Anterior cingulate cortex (tissue), 58 donors: ENCODE measurements at places on chromosomes 13 and 19.

- no peak for DNase-seq
Measured at GRCh38 chr13:113638173-113638746, 19.7 kb downstream of the ATP4B start.

DNA sequence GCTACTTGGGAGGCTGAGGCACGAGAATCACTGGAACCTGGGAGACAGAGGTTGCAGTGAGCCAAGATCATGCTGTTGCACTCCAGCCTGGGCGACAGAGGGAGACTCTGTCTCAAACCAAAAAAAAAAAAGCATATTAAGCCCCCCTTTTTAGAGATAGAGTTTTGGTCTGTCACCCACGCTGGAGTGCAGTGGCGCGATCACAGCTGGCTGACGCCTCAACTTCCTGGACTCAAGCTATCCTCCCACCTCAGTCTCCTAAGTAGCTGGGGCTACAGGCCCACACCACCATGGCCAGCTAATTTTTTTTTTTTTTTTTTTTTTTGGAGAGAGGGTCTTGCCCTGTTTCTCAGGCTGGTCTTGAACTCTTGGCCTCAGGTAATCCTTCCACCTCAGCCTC lies 34.2 kb upstream of the MAP3K10 start:
- no peak for DNase-seq

- peak; percentile 44 for DNase-seq
Measured at GRCh38 chr19:18294467-18294864, 13.0 kb upstream of the JUND start.

GRCh38 chr13:67632590-67632989 lies 402.5 kb upstream of the PCDH9 start:
- no peak for DNase-seq

DNA sequence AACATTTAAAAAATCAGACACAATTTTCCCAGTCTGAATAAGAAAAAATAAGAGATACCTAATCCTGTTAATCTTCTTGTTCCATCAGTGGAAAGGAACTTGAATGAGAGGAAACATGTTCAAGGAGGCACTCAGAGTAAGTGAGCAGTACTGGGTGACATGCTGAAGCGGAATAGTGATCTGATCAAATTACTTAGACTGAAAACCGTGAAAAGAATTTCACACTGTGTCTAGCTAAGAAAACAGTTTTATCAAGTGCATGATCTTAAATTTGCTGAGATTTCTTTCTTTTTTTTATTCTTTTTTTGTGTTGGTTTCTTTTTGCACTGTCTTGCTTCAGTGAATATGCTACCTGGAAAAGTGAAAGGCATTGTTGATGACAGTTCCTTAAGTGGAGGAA lies 249.5 kb upstream of the SLC10A2 start:
- DNase-seq: no peak

- DNase-seq: no peak
Measured at GRCh38 chr19:45646345-45646698, 7.1 kb upstream of the EML2 start.

- DNase-seq: no peak
Measured at GRCh38 chr13:55573565-55573964, 1567.2 kb upstream of the PRR20A start.

DNA sequence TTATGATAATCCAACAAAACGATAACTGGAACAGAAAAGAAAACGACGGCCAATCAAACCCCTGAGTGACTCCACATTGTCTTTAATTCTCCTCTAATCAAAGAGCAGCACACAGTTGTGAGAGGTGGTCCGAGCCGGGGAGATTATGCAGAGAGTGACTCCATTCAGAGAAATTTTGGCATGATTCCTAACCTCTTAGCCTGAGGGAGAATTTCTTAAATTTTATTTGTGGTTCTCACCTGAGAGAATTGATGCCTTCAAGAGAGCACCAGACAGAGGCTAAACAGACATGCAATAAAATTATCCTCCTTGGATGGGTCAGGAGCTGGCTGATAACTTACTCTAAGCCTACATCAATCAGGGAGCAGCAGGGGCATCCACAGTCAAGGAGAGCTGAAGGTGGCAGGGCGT lies 310.0 kb upstream of the KLF12 start:
- no peak for DNase-seq

GRCh38 chr13:50685491-50685890 lies 158.0 kb downstream of the DLEU7 start:
- DNase-seq: peak; percentile 58

GRCh38 chr13:100269837-100270236 lies 180.9 kb downstream of the PCCA start:
- DNase-seq: no peak

DNA sequence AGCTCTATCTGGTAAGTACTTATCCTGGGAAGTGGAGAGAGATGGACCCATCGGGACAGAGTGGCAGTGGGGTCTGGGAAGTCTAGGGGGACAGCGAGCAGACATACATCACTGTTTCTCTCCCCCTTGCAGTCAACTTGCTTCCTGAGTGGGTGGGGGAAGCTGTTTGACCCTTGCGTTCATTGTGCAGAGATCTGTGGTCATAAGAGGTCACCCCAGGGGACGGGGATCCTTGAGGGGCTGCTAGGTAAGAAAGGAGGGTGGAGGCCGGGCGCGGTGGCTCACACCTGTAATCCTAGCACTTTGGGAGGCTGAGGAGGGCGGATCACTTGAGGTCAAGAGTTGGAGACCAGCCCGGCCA lies 474 bp downstream of the ARHGEF18 start:
- no peak for DNase-seq

- no peak for DNase-seq
Measured at GRCh38 chr13:43979492-43979891, 99.8 kb downstream of the LACC1 start.

- no peak for DNase-seq
Measured at GRCh38 chr19:38674388-38675171, 27.1 kb downstream of the ACTN4 start.

DNA sequence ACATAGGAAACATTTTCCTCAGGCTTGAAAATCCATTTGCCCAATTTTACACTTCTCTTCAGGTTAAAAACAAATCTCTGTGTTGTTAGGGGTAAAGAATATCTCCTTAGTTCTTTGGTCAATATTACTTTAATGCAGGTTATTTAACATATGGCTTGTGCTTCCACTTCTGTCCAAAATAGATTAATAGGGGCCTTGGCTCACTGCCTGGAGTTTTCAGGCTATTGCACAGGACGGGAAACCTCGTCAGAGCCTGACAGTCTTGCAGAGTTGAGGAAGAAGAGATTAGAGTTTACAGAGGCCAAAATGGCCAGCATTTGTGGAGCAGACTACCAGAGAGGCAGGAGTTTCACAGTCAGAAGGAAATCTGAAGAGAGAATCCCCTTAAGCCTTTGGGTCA lies 863.9 kb upstream of the GPC6 start:
- DNase-seq: no peak

GRCh38 chr19:47469363-47469700 lies 2.4 kb downstream of the SLC8A2 start:
- no peak for DNase-seq

- no peak for DNase-seq
Measured at GRCh38 chr13:50537029-50537428, 306.5 kb downstream of the DLEU7 start.

DNA sequence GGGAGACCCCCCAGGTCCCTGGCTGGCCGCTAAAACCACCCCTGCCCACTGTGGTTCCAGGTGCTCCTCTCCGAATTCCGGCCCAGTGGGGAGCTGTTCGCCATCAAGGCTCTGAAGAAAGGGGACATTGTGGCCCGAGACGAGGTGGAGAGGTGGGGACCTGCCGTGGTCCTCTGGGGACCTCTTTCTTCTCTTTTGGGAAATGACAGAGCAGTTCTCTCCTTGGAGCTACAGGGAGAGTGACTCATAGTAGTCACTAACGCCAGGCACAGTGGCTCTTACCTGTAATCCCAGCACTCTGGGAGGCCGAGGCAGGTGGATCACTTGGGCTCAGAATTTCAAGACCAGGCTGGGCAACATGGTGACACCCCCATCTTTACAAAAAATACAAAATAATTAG lies 7.3 kb downstream of the PTGER1 start:
- DNase-seq: no peak

- DNase-seq: no peak
Measured at GRCh38 chr13:40379794-40380578, 286.5 kb downstream of the FOXO1 start.

GRCh38 chr13:20901668-20902437 lies 693 bp downstream of the XPO4 start:
- DNase-seq: no peak

DNA sequence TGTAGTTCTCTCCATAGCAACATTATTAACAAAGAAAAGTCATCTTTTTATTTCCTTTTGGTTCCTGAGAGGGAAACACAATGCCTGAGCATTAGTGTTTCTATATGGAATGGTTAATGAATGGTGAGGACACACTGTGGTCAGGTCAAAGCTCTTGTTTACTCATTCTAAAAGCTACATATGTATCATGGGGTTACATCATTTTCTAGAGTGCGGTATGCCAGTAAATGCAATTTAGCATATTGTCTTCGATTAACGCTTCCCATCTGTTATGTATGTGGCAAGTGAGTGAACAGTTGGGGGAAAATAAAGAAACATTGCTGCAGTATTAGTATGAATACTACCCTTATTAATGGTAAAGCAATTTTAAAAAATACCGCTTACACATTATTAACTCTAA lies 1152.2 kb upstream of the SPRY2 start:
- no peak for DNase-seq

DNA sequence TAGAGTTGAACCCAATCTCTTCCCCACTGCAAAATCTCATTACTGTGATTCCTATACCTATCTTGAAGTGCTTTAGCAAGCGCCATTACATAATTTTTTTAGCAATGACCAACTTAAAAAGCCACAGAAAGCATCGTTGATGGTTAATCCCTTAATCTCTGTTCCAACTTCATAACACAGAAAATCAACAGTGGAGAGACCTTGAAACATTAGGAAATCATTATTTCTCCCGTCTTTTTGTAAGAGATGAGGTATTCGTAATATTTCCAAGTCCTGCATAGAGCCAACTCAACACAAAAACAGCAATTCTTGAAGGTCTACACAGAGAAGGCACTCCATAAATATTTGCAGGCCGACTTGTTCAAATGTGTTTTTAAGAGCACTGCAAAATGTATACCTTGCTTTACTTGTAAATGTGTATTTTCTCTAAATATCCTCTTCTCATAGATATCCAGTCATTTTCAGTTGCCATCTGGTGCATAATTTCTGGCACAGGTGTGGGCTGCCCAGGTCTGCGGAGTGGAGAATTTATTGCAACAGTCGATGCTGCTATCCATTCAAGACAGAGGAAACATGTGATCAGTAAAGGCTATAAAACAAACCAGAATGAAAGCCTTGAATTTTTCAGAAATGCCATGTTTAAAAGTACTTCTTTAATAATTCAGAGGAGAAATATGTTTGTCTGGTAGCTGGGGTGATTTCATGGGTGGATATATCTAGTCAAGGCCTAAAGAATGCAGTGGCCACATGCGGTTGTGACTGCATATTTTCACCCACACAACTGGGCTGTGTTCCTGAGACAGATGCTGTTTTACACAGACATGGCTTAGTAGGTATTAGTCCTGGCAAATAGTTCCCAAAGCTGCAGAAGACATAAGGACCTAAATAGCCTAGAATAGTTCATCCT lies 234.3 kb upstream of the STARD13 start:
- no peak for DNase-seq

GRCh38 chr13:50923272-50923671 lies 13.7 kb downstream of the RNASEH2B start:
- no peak for DNase-seq

- DNase-seq: no peak
Measured at GRCh38 chr13:71274923-71275608, 591.9 kb downstream of the DACH1 start.
